HuH-7.5 (cell line): ENCODE measurements at places on chromosomes 12 and 14.

- DNase-seq: no peak
These were observed 72.6 kb downstream of the NUAK1 start for GRCh38 chr12:106066051-106066705.

- DNase-seq: peak; percentile 38
These were observed 43.0 kb downstream of the LRIG3 start for GRCh38 chr12:58877243-58877743.

DNA sequence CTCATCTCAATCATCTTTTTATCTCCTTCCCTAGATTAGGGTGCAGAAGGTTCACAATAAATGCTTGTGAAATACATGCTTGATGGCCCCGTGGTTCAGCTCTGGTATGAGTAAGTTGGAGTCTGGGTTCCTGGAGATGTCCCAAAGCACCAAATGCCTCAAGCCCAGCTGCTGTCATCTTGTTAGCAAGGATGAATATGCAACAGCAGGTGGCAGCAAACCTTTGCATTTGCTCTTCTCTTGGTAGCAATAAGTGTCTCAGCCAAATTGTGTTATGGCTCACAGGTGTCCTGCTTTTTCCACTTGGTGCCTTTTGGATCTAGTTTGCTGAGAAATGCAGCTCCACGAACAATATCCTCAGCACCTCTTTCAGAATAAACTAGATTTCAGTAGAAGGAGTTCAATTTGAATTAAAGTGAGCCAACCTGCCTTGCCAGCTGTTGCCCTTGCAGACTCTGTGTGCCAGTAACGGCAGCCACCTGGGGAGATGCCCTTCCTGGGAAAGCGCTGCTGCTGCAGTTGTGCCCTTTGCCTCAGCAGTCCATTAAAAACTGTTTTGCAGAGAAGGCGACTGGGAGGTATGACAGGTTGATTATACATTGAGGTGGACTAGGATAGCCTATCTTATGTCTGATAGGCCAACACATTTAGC lies 417.3 kb downstream of the SNAPC1 start:
- DNase-seq: no peak

GRCh38 chr14:37411079-37411735 lies 183.8 kb downstream of the FOXA1 start:
- no peak for DNase-seq

DNA sequence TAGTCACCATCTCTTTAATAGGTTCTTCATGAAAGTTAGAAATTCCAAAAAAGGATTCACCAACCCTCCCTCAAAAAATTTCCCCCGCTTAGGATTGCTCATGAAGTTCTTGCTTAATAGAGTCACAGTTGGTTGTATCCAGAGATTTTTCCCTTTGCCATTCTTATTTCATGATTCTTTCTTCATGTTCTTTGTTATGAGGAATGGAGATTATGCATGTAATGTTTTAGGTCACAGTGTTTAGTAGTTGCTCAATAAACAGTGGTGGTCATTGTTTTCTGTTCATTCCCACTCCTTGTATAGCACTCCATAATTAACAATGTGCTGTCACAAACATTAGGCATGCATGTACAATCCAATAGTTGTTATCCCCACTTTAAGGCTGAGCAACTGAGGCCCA lies 51.2 kb upstream of the RTRAF start:
- no peak for DNase-seq

- DNase-seq: no peak
These were observed 151.1 kb upstream of the PKP2 start for GRCh38 chr12:33047666-33048065.

DNA sequence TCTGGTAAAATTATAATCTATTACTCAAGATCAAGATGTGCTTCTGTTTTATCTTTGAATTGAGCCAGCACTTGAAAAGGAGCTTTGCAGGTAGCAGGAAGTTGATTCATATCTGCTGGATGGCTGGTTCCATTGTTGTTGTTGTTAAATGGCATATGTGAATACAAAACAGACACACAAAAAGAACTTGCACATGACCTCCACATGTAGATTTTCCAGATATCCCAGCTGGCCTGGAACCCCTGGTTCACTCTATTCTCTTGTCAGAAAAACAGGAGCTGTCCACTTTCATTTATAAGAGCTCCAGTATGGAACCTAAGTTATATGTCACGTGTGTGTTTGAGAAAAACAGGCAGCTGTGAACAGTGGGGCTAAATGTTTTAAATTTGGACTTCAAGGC lies 273.9 kb downstream of the TMEM132D start:
- DNase-seq: no peak

GRCh38 chr12:127257366-127257935 lies 1009.5 kb upstream of the TMEM132C start:
- no peak for DNase-seq

DNA sequence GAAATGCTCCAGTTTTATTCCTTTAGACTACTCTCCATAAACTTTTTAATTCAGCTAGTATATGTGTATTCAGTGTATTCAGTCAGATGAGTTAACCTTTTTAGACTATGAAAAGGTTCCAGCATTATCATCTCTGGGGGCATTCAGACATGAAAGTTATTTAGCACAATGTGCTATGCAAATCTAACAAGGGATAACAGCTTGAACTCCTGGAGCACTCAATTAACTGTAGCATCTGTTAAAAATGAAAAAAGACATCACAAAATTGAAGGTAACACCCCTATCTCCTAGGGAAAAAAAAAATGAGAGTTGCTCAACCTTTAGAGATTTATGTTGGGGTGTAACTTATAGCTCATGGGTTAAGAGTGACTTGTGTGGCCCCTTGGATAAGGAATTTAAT lies 211.5 kb downstream of the PHLDA1 start:
- no peak for DNase-seq

GRCh38 chr12:31477687-31478086 lies 113.2 kb downstream of the DENND5B start:
- DNase-seq: no peak

DNA sequence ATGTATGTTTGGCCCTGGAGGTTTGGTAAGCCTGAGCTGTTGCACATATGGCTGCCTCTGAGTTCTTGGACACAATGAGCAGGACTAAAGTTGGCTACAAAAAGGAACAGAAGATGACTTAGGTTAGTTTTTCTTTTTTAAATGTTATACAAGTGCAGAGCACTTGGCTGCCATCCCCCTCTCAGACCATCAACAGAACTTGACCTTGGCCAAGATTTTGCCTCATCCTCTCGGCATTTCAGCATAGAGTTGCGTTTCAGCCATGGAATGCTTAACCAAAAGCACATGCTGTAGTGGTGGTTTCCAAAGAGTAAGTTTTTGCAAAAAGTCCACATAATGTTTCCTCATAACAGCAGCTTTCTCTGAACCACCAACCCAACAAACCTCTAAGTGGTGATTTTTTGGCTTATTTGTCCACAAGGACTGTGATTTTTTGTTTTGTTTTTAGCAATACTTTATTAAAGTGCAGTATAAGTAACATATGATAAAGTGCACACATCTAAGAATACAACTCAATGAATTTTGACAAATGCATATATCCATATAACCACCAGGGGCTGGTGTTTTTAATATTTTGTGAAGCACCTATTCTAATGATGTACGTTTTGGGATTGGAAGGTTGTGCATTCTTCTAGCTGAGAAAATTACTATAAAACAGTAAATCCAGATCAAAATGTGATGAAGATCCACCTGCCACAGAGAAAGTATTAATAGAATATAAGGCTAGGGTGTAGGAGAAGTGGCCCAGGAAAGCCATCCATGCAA lies 12.1 kb upstream of the GALNT16 start:
- no peak for DNase-seq

DNA sequence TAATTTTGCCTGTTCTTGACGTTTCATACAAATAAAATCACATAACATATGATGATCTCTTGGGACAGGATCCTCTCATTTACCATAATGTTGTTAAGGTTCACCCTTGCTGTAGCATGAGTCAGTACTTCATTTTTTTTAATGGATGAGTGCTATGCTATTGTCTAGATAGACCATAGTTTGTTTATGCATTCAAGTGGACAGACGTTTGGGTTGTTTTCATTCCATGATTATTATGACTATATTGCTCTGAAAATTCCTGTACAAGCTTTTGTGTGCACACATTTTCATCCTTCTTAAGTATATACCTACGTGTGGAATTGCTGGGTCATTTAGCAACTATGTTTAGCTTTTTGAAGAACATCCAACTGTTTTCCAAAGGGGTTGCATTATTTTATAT lies 325.6 kb upstream of the TMEM132C start:
- no peak for DNase-seq

DNA sequence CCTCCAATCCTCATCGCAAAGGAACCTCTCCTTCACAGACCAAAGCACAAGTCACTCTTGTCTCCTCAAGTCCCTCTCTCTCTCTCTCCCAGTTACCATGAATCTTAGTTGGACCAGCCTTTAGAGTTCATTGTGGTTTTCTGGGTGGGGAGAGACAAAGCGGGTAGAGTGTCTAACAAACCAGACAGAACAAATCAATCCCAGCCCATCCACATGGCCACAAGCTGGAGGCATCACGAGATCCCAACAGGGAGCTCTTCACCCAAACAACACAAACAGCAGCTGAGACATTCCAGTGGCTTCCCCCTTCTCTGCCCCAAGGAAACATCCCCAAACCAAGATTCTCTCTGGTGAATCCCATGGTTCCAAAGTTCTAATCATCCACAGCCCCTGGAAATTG lies 22.4 kb downstream of the ACTN1 start:
- DNase-seq: no peak

DNA sequence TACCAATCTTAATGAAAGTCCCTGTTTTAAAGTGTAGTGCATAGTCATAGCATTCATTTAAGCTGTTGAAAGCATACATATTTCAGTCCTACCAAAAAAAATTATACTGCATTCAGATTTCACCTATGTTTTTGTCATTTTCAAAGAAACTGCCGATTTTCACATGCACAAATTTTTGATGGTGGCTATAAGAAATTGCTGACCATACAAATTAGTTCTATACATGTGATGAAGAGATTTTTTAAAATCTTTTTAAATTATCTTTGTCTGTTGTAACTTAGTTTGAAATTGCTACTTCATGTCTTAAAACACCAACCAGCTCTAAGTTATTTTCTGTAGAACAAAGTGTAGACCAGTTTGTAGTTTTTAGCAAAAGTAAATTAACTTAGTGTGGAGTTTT lies 3.5 kb upstream of the GTF2A1 start:
- no peak for DNase-seq

DNA sequence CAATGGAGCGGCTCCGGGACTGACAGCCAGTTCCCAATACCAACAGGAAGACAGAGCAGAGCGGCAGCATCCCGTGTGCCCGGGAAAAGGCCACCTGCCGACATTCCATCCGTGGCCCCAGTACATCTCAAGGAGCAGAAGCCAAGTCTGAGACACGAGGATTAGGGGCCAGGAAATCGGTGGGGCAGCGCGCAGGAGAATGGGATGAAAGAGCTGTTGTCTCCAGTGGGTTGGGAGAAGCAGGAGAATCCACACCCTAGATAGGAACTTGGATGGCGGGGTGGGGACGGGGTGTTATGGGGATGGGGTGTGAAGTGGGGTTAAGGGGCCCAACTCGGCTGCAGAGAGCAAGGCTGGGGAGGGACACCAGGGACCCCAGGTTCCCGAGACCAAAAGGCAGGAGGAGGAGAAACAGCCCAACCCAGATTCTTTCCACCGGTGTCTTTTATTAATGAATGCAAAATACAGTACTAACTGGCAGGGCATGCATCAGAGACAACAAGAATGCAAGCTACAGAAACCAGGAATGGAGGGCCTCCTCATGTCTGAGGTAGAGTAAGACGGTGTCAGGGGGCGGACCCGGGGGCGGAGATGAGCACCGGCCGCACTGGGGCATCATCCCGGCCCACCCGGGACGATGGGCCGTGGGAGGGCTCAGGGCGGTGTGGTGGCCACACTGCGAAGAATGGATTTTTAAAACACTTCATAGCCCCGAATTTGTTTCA lies 50.3 kb downstream of the BEGAIN start:
- DNase-seq: no peak

GRCh38 chr14:38000340-38000739 lies 207.4 kb upstream of the SSTR1 start:
- no peak for DNase-seq

DNA sequence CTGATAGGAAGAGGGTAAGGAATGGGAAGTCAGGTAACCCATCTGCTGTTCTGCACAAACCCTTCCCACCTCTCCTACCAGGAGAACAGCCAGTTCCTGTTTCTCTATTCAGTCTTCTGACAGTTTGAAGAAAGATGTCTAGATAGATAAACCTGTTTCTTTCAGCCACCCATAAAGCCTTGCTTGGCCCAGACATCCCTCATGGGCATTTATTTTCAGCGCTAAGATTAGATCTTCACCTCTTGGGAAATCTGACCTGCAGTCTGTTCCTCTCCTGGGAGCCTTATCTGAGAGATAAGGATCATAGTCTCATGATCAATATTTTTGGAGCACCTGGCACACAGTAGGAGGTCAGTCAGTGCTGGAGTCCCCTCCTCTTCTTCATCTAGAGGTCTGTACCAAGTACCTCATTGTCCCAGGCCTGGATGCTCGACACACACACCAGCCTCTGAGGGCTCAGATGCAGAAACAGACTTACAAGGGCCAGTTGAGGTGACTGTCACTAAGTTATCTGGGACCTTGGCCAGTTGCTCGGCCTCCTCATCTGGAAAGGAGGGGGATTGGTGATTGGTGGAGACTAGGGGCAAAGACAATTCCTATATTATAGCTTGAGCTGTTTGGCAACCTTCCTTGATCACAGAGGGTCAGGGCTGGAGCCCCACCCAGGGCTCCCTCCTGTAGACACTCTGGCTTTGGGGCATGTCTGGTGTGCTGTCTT lies 18.2 kb downstream of the ACVRL1 start:
- no peak for DNase-seq

GRCh38 chr12:65098364-65098763 lies 22.7 kb downstream of the WIF1 start:
- no peak for DNase-seq

GRCh38 chr12:1749019-1749418 lies 58.1 kb downstream of the ADIPOR2 start:
- no peak for DNase-seq

DNA sequence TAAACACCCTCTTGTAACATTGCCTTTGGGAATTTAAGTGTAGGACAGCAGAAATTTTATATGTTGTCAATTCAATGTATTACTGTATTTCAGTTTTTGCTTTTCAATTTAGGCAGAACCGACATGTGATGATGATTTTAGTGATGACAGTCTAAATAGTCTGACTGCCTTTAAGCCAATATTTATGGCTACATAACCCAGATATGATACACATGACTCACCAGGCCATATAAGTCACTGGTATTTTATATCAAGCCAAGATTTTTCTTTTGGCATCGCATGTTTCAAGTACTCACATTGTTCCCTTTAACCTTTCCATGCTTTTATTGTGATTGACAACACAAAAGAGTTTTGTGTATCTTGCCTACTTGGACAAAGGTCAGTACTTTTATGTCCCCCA lies 13.6 kb upstream of the PPM1A start:
- DNase-seq: no peak
